Thoracic aorta (tissue), 2 donors: ENCODE measurements at places on chromosomes 11 and 22.

- DNase-seq = no peak
- no peaks in the 10 kb centered on the region for H3K4me1 ChIP-seq
- H3K27me3 ChIP-seq = no peaks in the 10 kb centered on the region
- H3K27ac ChIP-seq = no peak overlapping the region
Observed at GRCh38 chr11:125685228-125685627, 4.6 kb upstream of the ACRV1 start.

DNA sequence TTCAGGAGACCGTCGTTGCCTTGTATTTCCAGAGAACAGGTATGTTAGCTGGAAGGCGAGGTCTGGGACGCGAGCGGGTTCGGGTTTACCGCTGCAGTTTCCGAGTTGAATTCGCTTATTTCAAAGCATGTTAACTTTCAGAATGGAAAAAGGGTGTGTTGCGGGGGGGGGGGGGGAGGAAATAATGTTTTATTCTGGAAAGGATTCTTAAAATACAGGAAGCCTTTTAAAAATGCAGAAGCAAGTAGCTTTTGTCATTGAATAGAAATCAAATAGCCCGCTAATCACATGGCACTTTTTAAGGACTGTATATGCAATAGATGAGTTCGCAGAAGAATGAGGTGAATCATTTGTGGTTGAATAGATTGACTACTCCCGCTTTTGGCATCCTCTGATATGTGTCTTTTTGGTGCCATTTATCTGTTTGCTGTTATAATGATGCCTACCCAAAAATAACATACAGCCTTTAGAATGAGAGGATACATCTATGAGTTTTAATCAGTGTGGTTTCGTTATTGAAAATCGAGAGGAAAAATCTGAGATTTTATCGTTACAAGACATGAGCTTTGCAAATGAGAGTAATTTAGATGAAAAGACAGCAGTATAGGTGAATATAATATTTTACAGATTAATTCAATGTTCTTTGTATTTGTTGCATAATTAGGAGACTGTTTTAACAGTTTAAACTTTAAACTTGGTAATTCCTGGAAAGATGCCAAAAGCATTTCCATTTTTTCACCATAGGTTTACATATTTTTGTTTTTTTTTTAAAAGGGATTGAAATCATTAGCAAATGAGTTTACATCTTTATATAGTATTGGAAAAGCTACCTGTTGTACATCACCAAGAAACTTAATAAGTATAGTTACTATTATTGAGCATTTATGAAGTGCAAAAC, 1.7 kb downstream of the PDE3B start:
- no peak for DNase-seq
- no peaks in the 10 kb centered on the region for H3K36me3 ChIP-seq
- peaks cover 10% of the 10 kb centered on the region for H3K4me1 ChIP-seq
- H3K4me3 ChIP-seq = peak overlapping the region; percentile 91

DNA sequence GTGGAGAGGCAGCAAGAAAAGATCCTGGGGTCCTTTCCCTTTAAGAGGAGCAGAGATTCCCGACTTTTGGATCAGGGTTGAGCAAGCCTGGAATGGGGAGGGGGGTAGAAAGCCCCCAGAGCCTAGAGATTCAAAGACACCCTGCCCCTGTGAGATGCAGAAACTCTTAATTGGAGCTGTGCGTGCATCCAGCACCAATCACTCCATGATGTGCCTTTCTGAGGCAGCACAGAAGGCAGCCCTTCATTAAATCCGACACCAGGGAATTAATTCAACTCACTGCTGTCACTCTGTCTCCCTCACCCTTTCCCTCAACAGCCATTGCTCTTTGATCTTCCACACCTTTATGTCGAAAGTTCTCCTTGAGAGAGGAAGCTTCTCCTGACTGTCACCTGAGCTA, 43.0 kb downstream of the DSCAML1 start:
- H3K4me3 ChIP-seq = no peak overlapping the region
- H3K36me3 ChIP-seq = no peaks in the 10 kb centered on the region
- no peaks in the 10 kb centered on the region for H3K27me3 ChIP-seq
- H3K27ac ChIP-seq = no peak overlapping the region

- DNase-seq = no peak
- H3K36me3 ChIP-seq = peaks cover 6% of the 10 kb centered on the region
- H3K4me1 ChIP-seq = no peaks in the 10 kb centered on the region
- H3K27ac ChIP-seq = no peak overlapping the region
- H3K4me3 ChIP-seq = no peak overlapping the region
Observed at GRCh38 chr11:11931461-11932055, 76.9 kb downstream of the DKK3 start.

DNA sequence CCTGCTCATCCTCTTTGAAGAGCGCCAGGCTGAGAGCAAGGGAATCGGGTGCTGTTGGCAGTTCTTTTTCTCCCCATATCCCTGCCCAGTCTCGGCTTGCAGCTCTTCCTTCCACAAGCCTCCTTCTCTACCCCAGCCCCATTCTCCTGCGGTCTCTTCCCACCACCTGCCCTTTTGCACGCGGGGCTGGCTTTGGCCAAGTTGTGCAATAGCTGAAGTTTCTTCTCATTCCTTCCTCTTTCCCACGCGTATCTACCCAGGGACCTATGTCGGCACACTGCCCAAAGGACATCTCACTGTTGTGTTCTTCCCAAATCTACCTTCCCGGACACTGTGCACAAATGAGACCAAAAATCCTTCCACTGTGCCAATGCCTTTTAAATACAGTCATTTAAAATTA, 22.3 kb upstream of the HTR3A start:
- no peak overlapping the region for H3K4me3 ChIP-seq
- no peak for DNase-seq
- H3K36me3 ChIP-seq = no peaks in the 10 kb centered on the region
- H3K27ac ChIP-seq = no peak overlapping the region
- H3K27me3 ChIP-seq = no peaks in the 10 kb centered on the region

DNA sequence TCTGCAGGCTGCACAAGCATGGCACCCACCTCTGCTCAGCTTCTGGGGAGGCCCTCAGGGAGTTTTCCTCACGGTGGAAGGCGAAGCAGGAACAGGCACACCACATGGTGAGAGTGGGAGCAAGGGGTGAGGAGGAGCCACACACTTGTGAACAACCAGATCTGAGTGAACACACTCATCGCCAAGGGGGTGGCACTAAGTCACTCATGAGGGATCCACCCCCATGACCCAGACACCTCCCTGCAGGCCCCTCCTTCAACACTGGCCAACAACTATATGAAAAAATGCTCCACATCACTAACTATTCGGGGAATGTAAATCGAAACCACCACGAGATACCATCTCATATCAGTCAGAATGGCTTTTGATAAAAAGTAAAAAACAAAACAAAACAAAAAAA, 722 bp upstream of the KRTAP5-2 start:
- H3K27ac ChIP-seq = no peak overlapping the region
- no peaks in the 10 kb centered on the region for H3K27me3 ChIP-seq
- no peak overlapping the region for H3K4me3 ChIP-seq
- H3K36me3 ChIP-seq = no peaks in the 10 kb centered on the region
- H3K4me1 ChIP-seq = no peaks in the 10 kb centered on the region

DNA sequence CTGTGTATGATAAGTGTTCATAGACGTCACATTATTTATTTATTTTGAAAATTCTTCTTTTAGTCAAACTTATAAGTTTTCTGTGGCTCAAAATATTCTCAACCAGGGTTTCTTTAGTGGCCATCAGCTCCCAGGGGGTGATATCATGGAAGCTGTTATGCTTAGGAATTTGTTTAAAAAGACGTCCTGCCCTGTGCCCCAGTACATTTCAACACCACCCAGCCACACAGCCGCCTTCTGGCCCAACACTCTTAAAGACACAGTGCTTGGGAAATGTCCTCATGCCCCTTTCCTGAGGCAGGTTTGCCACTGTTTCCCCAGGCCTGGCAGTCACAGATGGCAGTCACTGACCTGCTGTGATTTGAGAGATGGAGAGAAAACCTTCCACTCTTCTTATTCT, 19.9 kb downstream of the TSKU start:
- no peak overlapping the region for H3K4me3 ChIP-seq
- DNase-seq = no peak
- peaks cover 24% of the 10 kb centered on the region for H3K4me1 ChIP-seq
- no peaks in the 10 kb centered on the region for H3K36me3 ChIP-seq
- H3K27ac ChIP-seq = no peak overlapping the region

GRCh38 chr11:12963051-12963450, 46.1 kb upstream of the RASSF10 start:
- H3K36me3 ChIP-seq = no peaks in the 10 kb centered on the region
- no peaks in the 10 kb centered on the region for H3K27me3 ChIP-seq
- no peaks in the 10 kb centered on the region for H3K4me1 ChIP-seq
- H3K27ac ChIP-seq = no peak overlapping the region
- no peak overlapping the region for H3K4me3 ChIP-seq

- no peaks in the 10 kb centered on the region for H3K4me1 ChIP-seq
- H3K27ac ChIP-seq = no peak overlapping the region
- H3K27me3 ChIP-seq = no peaks in the 10 kb centered on the region
- H3K4me3 ChIP-seq = no peak overlapping the region
- DNase-seq = no peak
Observed at GRCh38 chr11:70640408-70640807, 242.1 kb downstream of the CTTN start.
